ENCODE measurements at places on chromosomes 2 and 18.

DNA sequence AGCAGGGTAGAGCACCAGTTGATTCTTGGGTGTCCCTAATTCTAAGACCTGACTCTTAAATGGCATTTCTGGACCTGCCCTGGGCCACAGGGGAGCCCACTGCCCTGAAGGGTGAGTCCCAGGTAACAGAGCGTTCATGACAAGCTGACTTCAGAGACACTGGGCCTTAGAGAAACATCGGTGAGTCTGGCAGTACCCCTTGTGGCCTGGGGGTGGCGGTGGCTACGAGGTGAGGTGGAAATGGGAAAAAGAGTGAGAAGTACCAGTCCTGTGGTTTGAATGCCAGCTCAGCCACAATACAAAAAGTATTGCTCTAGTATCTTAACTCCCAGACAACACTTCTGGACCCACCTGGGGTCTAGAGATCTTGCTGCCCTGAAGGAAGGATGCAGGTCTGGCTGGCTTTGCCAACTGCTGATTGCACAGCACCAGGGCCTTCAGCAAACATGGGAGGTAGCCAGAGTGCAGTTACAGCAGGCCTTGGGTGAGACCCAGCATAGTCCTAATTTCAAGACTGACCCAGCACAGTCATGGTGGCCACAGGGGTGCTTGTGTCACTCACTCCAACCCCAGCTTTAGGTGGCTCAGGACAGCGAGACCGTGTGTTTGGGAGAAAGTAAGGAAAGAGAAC, 44.5 kb downstream of the USP34 start:
- DNase-seq, result no peak

DNA sequence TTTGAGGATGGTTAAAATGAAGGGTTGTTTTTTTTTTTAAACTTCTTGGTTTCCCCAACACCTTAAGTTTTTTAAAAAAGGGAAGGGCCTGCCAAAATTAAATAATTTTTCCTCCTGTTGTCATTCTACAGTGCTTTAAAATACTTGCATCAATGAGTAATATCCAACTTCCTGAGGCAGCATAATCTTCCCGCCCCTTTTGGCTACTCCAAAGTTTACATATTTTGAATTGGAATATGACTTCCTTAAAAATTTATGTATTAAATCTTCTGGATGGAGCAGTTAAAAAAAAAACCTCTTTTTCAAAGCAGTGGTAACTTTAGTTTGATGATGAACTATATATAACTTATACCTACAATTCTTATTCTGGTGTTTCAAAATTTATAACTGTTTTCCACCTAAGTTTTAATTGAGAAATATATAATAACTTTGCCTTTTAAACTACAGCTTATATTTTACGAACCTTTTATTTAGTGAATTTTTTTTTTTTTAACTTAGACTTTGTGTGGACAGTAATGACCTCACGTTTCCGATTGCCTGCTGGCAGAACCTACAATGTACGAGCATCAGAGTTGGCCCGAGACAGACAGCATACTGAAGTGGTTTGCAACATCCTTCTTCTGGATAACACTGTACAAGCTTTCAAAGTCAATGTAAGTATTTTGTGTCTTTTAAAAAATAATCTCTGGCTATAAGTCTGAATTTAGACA, 49.8 kb downstream of the PTPN4 start:
- DNase-seq, result no peak

DNA sequence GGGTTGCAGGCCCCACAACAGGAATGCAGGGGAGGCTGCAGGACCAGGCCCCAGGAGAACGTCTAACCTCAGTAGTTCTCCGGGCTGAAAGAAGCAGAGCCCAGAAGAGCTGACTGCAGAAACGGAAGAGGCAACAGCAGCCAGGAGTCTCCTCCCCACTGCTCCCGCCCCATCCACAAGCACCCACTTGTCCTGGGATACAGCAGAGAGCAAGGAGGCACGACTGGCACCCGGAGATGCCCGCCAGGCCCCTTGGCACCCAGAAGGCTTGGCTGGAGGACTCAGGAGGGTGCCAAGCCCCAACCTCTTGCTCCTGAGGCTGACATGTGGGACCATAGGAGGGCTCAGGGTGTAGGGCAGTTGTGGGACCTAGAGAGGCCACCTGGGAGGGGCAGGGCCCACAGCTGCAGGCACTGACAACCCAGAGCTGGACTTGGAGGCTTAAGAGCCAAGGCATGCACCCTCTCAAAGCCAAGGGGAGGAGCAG, 29.0 kb upstream of the TNS1 start:
- DNase-seq, result no peak

DNA sequence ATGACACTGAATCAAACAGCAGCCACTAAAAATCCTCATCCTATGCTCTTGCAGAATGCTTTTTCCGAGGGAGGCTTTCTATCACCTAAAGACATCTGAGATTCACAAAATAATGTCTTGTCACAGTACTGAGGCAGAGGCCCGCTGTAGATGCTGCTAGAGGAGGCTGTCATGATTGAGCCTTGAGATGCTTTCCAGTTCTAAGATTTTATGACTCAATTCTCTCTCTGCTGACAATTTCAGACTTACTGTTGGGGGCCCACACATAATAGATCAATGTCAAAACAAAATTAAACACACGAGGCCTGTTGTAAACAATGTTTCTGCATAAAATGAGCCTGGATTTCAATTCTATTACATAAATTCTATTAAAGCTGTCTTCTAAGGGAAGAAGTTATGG, 132.7 kb upstream of the ARL4C start:
- no peak for DNase-seq

DNA sequence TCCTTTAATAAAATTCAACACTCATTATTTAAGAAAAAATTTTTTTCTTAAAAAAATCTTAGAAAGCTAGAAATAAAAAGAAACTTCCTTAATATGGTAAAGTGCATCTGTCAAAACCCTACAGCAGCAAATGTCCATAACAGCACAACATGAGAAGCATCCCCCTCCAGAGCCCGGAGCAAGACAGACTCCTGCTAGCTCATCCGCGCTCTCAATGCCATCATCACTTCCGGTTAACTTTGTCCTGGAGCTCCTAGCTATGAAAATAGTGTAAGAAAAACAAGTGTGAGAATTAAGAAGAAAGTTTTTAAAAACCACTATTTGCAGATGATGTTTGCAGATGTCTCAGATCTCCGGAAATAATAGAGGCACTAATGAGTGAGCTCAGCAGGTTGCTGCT, 103.1 kb downstream of the TEX51 start:
- DNase-seq, result no peak

- DNase-seq, result no peak
Observed at GRCh38 chr2:113799375-113799774, 42.9 kb upstream of the SLC35F5 start.

GRCh38 chr2:13654416-13654815, 937.7 kb downstream of the TRIB2 start:
- DNase-seq, result peak; percentile 15

- DNase-seq, result no peak
Observed at GRCh38 chr2:115848192-115848591, 1405.8 kb downstream of the DPP10 start.

- no peak for DNase-seq
Observed at GRCh38 chr2:17625446-17625845, 85.0 kb downstream of the VSNL1 start.

GRCh38 chr2:202104286-202104870, 31.3 kb downstream of the KIAA2012 start:
- DNase-seq, result no peak

DNA sequence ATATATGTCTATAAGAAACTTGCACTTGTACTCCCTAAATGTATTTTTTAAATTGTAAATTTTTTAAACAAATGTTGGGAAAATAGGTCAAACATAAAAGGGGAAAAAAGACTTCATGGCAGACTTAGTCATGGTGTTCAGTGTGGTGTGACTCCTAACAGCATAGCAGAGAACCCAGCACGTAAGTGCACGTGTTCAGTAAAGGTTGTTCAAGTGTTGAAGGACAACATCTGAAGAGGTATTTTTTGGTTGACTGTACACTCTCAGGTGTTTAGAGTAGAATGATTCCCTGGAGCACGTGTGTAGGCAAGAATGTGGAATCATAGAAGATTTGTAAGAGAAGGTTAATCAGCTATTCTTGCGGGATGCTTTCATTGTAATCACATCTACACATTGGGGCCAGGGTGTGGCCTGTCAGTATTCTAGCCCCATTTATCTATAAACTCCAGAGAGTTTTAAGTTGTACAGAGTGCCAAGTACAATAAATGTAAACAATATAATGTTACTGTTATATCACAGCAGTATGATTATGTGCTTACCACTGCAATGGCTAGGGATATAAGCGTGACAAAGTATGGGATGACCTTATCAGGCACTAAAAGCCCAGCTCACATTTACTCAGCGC, 106.8 kb downstream of the CRIM1 start:
- DNase-seq, result no peak

- no peak for DNase-seq
Observed at GRCh38 chr2:84546551-84546950, 30.3 kb downstream of the DNAH6 start.

DNA sequence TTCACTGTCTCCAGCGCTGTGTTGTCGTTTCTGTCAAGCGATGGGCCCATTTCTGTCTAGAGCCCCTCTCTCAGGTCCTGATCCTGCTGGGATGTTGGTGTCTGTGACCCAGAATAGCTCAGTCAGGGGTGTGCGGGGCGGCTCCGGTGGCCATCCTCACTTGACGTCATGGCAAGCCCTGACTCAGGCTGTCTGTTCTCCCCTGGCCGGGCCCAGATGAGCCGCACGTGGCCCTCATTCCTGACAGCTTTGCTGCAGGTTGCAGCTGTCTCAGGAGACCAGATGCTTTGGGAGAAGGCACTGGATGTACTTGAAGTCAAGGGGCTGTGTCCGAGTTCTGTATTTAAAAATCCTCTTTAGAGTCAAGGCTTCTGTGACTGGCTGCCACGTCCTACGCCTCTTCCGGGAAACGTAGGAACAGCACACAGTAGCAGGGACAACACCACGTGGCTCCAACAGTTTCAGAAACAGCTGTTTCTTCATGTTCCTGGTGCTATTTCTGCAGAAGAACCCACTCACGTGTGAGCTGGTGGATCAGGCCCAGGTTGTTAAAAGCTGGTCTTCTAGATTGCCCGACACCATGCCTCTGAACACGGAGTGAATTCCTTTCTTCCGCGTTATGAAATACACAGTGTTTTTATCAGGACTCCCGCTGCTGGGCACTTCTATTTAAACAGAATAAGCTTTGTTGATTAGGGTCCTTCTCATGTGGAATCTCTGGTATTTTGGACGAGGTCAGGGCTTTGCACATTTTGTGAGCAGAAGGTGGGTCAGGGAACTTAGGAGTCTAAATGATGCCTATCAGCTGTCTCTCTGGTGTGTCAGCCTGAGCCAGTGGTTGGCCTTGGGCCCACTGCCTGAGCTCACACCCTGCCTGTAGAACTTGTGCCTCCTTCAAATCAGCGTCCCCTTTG, 28.3 kb upstream of the NTSR2 start:
- no peak for DNase-seq

- DNase-seq, result no peak
Observed at GRCh38 chr2:140154706-140155105, 1374.5 kb upstream of the NXPH2 start.

DNA sequence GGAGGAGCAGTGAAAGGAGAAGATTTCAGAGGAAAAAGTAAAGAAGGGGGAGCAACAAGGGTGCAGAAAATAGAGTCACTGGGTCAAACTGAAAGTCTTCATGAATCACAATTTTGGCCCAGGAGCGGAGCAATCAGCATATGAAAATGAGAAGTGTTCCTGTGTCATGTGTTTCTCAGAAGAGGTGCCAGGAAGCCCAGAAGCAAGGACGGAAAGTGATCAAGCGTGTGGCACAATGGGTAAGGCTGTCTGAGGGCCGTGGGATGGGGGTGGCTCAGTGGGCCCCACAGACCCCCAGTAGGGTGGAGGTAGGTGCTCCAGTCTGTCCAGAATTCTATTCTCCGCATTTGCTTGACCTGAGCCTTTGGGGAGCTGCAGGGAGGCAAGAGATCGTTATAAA, 44.2 kb downstream of the SP140 start:
- no peak for DNase-seq

GRCh38 chr18:41972067-41972925, 17.3 kb downstream of the PIK3C3 start:
- DNase-seq, result no peak

DNA sequence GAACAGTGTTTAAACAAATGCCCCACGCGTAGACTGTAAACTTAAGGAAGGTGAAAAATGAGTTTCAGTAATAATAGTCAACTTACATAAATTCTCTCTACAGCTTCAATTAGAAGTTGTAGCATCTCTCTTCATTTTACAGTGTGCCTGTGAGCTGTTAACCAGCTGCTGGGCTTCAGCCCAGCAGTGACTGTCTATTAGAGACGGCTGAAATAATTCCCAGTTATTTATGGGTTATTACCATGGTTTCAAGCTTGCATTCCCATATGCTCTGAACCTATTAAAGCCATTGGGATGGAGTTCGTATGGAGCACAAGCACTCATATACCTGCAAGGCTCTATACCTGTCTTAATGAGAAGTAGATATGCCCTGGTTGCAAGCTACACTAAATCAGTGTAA, 501.1 kb downstream of the CNTNAP5 start:
- no peak for DNase-seq

GRCh38 chr18:77711096-77711495, 461.4 kb downstream of the GALR1 start:
- DNase-seq, result peak; percentile 26

DNA sequence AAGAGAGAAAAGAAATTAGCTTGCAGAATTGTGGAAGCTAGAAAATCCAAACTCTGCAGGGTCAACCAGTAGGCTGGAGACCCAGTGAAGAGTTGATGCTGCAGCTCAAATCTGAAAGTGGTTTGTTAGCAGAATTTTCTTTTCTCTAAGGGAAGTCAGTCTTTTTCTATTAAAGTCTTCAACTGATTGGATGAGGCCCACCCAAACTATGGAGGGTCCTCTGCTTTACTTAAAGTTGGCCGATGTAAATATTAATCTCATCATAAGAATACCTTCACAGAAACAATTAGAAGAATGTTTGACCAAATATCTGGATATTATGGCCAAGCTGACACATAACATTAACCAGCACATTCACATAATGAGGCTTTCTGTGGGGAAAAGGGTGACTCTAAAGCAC, 73.7 kb downstream of the FTCDNL1 start:
- no peak for DNase-seq

DNA sequence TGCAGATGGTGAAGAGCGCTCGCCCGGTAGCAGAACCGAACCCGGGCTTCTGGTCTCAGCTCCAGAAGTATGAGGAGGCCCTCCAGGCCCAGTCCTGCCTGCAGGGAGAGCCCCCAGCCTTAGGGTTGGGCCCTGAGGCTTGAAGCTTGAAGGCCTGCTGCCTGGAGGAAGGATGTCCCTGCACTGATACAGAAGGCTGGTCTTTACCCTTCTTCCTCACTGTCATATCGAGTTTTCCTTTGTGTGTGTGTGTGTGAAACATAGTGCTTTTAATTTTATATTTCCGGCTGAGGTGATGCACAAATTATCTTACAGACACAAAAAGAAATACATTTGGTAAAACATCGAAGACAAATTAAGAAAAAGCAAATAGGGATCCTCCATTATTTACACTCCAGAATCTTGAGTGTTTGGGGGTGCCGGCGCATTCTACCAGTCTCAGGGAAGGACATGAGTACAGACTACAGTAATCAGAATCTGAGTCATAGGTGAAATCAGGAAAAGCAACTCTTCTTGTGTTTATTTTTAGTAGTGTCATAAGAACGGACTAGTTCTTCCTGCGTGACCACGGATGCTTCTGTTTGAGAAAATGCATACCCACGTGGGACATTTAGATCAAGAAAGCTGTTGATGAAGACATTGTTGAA, 1.3 kb downstream of the DUSP28 start:
- no peak for DNase-seq

- DNase-seq, result no peak
Observed at GRCh38 chr2:103959174-103960128, 894.5 kb upstream of the POU3F3 start.
